ENCODE measurements at places on chromosomes 3 and 15.

GRCh38 chr3:150072576-150072975 is 101.9 kb upstream of the PFN2 start:
- no peak for DNase-seq

DNA sequence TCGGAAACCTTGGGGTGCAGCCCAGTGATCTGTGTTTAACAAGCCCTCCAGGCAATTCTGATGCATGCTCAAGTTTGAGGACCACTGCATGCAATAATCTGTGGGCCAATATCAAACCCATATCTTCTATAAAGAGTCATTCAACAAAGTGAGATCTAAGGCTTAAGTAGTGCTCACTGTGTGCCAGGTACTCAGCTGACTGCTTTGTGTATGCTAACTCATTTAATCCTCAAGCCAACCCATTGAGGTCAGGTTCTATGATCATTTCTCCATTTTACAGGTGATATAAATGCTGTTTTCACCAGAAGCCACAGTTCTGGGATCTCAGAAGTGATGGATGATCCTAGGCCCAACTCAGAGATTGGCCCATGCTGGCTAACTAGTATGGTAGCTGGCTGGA is 101.7 kb downstream of the SMAD6 start:
- DNase-seq: no peak

GRCh38 chr3:468172-468571 is 271.6 kb downstream of the CHL1 start:
- DNase-seq: no peak

GRCh38 chr3:40317061-40317855 is 7.8 kb downstream of the EIF1B start:
- DNase-seq: peak; percentile 80

DNA sequence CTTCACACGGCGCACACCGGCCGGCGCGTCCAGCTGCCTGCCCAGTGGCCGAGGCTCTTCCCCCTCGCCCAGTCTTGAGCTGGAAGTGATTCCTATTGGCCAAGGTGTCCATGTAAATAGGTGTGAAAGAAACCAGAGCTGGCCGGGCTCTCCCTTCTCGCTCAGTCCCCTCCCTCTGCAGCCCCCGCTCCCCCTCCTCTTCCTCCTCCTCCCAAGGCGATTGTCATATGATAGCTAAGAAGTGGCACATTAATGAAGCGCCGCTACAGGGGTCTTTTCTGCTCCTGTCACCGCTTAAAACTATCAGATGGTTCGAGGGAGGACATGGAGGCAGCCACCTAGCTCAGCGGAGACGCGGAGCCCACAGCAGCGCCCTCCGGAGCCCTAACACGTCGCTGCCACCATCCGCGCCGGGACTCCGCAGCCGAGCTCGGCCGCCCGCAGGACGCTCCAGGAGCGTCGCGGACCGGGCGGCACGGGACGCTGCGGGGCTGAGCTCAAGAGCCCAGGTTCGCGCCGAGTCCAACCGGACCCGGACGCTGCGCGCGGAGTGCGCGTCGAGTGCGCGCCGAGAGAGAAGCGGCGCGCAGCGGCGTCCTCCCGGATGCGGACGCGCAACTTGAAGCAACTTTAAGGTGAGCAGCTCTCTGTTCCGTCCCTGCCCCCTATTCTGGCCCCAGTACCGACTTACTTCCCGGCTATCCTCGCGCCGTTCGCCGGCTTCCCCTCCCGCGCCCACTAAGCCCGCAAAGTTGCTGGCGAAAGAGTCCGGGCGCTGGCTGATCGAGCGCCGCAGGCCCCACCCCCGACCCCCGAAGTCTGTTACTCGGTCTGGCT is at the start of gene FOXB1:
Gene FOXB1, plus strand, starts transcription at position 303 of the 837 bp plus-strand sequence. CDS start 653 bp downstream, outside the sequence.
- no peak for DNase-seq

DNA sequence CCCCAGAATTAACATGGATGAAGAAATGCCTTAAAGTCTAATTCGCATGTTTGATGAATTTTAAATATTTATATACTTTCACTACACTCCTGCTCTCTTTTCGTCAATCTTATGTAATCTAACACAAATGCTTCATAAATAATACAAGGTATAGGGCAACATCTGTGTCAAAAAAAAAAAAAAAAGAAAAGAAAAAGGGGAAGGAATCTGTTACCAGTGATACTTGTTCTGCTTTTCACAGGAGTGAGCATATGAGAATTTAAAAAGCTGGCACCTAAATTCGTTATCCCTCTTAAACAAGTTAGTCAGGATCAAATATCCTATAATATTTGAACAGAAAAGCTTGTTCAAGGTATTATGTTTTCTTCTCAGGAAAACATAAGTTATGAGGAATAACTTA is 243.8 kb downstream of the KCNH8 start:
- no peak for DNase-seq

GRCh38 chr15:68554721-68555678 is 23.8 kb upstream of the CORO2B start:
- DNase-seq: no peak

GRCh38 chr15:61768131-61768530 is 292.1 kb downstream of the VPS13C start:
- DNase-seq: no peak

DNA sequence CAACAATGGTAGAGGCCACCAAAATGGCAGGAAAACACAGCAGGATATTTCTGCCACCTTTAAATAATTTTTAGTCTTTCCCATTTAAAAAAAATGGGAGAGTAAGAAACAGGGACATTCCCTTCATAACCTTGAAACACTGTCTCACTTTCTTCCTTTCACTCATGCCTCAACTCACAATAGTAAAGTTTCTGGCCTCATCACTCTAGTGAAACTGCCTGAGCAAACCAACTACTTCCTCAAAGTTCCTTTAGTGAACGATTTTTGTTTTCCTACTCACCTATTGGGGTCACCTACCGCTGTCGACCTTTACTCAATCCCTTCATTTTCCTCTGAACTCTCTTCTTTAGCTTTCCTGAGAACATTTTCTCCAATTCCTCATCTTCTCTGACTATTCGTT is 33.0 kb downstream of the SHC4 start:
- DNase-seq: no peak

GRCh38 chr15:69951256-69951897 is 146.3 kb downstream of the TLE3 start:
- no peak for DNase-seq

- DNase-seq: no peak
These were observed 483.7 kb downstream of the FHIT start for GRCh38 chr3:60767536-60767935.

DNA sequence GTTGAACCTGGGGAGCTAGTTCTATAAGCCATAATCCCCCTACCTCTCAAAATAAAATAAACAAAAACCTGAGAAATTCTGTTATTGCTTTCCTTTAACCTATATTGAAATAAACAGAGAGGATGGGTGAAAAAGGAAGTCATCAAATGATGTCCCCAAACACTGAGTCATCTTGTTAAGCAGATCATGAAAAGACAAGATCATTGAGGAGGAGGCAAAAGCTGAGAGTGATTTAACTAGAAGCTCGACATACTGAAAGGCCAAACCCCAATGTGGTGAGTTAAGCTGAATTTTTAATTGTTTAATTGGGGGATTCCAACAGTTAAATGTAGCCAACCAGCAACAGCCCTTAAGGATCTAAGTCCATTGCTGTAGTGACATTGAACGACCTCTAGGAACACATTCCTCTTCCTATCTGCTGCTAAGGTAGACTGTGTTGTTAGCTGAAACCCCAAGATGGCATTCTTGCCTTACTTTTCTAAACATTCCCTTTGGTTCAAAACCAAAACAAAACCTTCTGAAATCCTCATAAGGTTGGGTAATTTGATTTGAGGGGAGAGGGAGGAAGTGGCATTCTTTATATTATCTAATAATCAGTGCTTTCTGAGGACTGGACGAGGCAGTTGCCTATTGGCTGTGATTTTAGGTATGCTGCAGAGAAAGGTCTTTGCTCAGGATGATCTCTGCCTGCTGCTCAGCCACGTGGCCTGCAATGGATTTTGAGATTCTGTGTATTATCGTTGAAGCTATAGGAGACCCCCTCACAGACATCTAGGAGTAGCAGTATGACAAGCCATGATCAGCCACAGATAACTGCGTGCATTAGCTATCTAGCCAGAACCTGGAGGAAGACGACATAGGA is 62.7 kb upstream of the BNIP2 start:
- no peak for DNase-seq

DNA sequence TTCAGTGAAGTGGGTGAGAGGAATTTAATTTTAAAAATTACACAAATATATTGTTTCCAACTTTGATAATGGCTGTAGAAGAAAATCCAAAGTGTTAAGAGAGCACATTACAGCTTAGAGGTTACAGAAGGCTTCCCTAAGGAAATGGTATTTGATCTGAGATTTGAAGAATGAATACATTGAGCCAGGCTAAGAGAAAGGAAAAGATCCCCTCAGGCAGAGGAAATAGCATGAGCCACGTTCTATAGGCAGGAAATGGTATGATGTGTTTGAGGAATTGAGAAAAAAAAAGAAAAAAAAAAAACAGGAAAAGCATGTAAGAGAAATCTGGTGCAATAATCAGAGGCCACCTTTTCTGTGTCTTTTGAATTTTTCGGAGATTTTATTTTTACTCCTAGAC is 48.6 kb downstream of the UNC13C start:
- DNase-seq: no peak

- DNase-seq: no peak
These were observed 299.1 kb upstream of the MCTP2 start for GRCh38 chr15:93932164-93932776.
